ENCODE measurements at places on chromosomes 4 and X. TPM values are rescaled to one million over a fixed set of nuclear protein-coding genes. Genes with fewer than 3 reads are reported as not detected.
A peak's percentile ranks its signal among the peaks of the same experiment; 100 is the strongest.

DNA sequence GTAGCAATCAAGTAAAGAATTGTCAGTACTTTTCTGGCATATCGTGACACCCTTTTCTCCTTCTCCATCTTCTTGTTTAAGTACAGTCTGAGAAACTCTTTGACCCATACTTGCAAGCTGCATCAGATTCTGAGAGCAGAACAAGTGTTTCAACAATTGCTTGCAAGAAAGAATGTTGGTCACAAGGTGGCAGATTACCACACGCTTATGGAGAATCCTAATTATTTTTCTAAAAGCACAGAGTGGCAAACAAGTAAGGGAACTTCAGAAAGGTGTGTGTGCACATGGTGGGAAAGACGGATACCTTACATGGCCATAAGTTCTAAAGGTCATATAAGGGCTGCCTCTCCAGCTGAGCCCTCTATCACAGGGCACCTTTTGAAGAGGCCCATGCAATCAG lies 136.4 kb upstream of the FGF13 start:
- no peak for DNase-seq

HTR2C gene
- not detected for polyA plus RNA-seq

DNA sequence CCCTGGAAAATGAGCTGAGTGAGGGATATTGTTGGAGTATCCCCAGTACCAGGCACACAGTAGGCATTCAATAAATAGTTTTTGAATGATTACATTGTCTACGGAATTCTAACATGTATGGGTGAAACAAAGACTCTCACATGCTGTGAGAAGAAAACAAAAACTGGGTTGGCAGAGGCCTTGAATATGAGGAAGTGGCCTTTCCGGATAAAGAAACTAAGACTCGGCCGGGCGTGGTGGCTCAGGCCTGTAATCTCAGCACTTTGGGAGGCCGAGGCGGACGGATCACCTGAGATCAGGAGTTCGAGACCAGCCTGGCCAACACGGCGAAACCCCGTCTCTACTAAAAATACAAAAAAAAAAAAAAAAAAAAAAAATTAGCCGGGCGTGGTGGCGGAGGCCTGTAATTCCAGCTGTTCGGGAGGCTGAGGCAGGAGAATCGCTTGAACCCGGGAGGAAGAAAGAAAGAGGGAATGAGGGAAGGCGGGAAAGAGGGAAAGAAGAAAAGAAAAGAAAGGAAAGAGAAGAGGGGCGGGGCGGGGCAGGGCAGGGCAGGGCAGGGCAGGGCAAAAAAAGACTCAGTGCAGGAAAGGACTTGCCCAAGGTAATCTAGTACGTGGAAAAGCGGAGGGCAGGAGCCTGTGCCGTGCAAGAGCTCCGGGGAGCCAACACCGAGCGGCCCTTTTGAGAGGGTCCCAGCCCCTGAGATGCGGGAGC lies 689 bp upstream of the TMA16 start:
- peak; percentile 7 for DNase-seq

PCDH10 gene
- not detected for polyA plus RNA-seq

IL13RA2 gene
- not detected for polyA plus RNA-seq

GRCh38 chr4:184313058-184313581 lies 95.4 kb upstream of the ENPP6 start:
- DNase-seq = no peak

CENPI gene
- not detected for polyA plus RNA-seq

- DNase-seq = no peak
These were observed 963.6 kb upstream of the DIAPH2 start for GRCh38 chrX:95721011-95721410.

Data from immature natural killer cell (primary cell).